Caki2 (cell line): ENCODE measurements at places on chromosomes 1 and 21. TPM values are rescaled to one million over a fixed set of nuclear protein-coding genes. Genes with fewer than 3 reads are reported as not detected.

Gene SPRR2F
- not detected in 2 replicates for total RNA-seq

- peak; percentile 3 for DNase-seq
These were observed 49.8 kb downstream of the TPR start for GRCh38 chr1:186325239-186325638.

DNA sequence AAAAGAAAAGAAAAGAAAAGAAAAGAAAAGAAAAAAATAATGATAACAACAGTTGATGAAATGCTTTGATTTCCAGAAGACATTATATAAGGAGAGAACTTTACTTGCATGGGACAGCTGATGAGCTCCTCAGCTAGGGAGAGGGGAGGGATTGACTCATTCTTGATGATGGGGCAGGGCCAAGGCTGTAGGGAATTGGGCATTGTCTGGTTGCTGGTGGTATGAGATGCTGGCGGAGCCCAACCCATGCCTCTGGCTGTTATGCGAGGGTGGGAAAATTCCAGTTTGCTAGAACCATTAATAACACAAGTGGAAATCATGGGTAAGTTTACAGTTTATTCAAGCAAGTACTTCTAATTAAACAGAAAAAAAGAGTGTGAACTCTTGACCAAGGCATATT is 36.0 kb upstream of the KIF26B start:
- DNase-seq, result no peak

GRCh38 chr1:183480971-183481441 is 8.7 kb downstream of the SMG7 start:
- no peak for DNase-seq

DNA sequence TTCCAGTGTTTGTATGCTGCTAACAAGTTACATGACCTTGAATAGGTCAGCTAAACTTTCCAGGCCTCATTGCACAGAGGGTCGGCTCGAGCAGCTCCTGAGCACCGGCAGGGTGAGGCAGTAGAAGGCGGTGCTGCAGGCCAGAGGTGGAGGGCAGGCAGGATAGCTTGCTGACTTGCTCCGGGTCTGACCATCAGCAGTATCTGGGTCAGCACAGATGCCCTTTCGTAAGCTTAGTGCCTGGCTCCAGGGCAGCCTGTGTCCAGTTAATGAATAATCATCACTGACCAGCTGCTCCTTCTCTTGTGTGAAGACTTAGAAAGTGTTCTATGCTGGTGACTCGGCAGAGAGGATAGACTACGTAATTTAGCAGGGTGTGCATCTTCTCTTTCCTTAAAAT is 6.9 kb downstream of the MAPKAPK2 start:
- DNase-seq, result peak; percentile 63
